ENCODE measurements at places on chromosomes 12 and 14.

DNA sequence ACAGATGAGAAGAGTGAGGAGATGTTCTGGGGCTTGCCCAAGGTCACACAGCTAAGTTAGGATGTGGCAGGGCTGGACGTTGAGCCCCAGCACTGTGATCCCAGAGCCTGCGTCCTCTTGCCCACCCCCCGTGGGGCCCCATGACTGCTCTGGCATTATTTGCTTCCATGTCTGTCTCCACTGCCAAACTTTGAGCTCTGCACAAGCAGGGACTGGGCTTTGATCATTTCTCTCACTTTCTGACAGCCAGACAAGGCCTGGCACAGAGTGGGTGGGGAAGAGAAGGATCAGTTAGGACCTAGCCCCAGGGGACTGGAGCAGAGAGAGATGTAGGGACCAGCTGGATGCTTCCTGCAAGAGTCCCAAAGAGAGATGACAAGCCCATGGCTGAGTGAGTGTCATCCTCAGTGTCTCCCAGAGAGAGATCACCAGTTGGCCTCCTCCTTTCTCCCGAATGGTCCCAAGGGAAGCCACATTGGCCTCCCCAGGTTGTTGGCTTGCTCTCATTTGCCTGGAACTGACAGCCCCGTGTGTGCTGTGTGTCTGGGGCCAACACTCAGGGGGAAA is 126.7 kb upstream of the PWP1 start:
- DNase-seq, result no peak

DNA sequence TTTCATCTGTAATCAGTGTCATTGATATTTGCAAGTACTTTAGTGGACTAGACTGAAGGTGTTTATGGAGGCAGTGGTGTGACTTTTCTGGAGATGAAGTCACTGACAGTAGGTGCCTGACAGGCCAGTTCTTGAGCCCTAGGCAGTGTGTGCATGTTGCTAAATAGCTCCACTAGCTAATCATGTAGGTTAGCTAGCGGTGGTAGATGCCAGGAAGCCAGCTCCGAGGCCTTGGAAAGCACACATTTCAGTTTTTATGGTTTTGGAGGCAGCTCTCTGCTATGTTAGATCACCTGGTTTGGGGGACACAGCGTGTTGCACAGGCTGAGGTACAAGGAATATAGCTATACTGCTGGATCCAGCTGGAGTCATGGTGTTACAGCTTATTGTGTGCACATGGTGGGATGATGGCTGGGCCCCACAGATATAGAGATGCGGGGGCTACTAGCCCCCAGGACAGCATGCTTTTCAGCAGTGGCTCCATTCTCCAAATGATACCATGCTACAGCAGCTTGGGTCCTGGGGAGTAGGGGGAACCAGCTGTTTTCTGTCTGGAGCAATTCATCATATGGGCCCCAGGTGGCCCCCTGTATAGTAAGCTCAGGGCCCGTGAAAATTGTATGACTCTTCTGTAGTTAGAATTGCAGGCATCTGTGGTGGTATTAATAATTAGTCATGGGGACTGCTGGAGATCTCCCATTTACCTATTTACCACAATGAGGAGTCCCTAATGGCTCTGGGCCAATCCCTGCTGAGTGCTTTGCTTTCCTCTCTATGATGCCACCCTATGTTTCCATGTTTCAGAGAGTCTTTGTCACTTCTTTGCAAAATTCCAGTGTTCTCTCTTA is 367.2 kb upstream of the LMO3 start:
- no peak for DNase-seq

- DNase-seq, result no peak
Measured at GRCh38 chr12:29611906-29612305, 114.4 kb upstream of the OVCH1 start.

DNA sequence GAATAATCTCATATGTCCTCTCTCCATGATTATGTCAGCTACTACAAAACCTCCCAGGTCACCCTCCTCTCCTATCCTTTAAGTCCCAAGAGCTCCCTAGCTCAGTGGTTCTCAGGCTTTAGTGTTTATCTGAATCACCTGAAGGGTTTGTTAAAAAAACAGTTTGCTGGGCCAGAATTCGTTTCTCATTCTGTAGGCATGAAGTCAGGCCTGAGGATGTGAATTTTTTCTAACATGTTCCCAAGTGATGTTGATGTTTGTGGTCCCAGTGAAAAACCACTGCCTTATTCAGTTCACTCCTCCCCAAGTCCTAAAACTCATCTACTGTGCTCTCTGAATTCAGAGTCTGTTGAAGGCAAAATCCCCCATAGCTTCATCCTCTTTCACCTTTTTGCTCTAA is 241.4 kb downstream of the ETNK1 start:
- DNase-seq, result no peak

- no peak for DNase-seq
Measured at GRCh38 chr14:105092171-105093037, 27.2 kb upstream of the GPR132 start.

DNA sequence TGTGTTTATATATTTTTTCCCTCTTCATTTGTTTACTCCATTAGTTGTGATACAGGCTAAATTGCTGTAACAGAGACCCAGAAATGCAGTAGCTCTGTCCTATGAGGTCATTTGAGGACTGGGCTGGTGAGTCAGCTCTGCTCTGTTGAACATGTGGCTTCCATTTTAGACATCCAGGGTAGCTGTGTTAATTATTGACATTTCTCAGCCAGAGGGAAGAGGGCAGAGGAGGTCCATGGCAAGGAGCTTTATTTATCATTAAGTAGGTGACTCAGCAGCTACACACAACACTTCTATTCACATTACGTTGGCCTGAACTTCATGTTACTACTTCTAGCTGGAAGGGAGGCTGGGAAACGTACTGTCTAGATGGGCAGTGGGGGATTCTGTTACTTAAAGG is 85.4 kb downstream of the PTCSC3 start:
- no peak for DNase-seq

DNA sequence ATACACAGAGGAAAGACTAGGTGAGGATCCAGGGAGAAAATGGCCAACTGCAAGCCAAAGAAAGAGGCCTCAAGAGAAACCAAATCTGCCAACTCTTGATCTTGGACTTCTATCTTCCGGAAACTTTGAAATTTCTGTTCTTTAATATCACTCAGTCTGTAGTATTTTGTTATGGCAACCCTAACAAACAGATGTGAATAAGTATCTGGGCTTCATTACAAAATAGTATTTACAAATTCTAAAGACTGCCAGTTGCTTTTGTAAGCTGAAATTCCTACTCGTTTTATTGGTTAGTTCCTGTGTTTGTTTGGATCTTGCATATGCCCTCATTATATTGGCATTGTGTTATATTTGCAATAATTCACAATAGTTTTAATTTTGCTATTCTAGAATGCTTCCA is 143.2 kb upstream of the USP15 start:
- DNase-seq, result no peak

DNA sequence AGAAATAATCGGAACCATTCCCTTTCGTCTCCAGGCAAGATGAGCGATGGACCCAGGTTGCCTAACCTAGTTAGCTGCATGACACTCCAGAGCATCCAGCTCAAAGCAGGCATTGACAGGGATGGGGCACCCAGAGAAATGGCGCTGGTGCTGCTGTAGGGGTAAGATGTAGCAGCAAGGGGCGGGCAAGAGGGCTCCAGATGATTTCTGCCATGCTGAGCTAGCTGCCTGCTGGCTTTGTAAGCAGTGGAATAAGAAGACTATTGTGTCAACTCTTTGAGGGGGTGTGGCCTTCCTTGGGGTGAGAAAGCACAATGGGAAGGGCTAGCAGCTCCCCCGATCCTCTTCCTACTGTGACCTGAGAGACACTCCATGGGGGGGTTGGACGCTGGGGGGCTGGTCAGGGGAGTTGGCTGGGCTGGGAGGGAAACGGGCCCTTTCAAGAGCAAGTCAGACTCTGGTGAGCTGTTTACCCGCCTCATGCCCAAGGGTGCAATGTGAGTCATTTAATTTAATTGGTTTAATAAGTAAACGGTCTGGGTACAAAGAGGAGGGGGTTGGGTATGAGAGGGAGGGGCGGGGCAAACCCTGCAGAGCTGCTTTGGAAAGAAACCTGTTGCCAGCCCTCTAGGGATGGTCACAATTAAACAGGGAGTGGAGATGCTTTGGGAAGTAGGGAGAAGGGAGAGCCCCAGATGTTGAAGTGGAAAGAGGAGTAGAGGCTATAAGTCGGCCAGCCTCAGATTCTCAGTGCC is 50.5 kb downstream of the B4GALNT3 start:
- no peak for DNase-seq

DNA sequence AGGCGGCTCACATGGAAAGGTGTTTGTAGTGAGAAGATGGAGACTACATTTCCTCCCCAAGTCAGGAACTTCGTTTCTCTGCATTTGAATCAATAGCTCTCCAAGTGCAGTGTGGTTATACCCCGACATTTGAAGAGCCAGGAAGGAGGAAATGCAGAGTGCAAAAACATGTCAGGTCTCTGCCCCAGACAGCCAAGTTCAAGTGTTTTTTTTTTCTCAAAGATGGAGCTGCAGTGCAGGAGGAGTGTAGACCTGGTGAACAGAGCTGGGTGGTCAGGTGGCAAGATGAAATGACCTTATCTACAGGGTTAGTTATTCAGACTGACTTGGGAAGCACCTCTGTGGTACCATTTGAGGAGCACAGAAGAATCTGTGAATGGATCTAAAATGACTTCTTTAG is 21.3 kb downstream of the MLXIP start:
- DNase-seq, result no peak

DNA sequence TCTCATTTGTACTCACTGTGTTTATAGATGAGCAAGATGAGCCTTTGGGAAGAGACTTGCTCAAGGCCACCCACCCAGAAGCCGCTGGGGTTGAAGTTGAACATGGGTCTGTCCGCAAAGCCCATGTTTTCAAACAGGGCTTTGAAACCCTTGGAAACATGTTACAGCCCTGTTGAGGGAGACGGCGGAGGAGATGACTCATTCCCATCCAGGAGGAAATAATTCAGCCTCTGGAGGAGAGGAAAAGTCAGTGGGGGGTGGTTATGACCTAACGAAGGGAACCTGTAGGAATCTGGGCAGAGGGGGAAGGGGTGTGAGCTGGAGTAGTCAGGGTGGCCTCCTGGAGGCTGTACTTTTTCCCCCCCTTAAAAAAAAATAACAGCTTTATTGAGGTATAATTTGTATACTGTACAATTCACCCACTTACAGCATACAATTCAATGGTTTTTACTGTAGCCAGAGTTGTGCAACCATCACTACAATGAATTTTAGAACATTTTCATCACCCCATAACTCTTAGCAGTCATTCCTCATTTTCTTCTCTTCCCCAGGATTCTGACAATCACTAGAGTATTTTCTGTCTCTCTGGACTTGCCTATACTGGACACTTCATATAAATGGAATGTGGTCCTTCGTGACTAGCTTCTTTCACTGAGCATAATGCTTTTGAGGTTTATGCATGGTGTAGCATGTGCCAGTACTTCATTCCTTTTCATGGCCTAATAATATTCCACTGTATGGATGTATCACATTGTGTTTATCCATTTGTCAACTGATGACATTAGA is 1.9 kb upstream of the RIN3 start:
- DNase-seq, result no peak

GRCh38 chr14:90034835-90035525 is 26.8 kb upstream of the KCNK13 start:
- DNase-seq, result no peak

DNA sequence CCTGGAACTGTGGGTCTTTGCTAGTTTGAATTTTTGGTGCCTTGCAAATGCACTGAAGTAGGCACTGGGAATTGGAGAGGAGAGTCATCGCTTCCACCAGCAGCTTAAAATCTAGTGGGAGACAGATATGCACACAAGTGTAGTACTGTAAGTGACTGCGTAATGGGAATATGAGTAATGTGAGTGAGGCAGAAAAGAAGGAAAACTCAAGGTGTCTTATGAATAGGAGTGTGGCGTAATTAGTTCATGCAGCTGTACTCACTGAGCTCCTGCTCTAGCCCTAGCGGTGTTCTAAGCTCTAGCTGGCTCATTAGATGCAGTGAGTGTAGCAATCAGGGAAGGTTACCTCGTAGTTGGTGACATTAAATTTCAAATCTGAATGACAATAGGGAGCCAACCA is 2.8 kb downstream of the TCP11L2 start:
- no peak for DNase-seq

DNA sequence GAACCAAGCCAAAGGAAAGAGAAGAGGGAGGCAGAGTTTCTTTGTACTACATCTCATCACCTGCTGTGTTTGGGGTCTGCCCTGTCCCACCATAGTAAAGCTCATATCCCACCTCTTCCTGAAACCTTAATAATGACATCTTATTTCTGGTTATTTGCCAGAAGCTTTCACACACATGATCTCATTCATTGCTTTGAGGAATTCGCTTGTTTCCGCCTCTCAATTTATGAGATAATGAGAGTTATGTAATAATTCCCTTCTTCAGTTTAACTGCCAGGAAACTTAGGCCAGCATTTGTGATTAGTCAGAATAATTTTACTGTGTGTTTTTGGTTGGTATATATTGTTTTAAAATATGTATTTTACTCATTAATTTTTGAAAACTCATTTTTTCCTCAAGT is 205.2 kb downstream of the CACNA1C start:
- no peak for DNase-seq

DNA sequence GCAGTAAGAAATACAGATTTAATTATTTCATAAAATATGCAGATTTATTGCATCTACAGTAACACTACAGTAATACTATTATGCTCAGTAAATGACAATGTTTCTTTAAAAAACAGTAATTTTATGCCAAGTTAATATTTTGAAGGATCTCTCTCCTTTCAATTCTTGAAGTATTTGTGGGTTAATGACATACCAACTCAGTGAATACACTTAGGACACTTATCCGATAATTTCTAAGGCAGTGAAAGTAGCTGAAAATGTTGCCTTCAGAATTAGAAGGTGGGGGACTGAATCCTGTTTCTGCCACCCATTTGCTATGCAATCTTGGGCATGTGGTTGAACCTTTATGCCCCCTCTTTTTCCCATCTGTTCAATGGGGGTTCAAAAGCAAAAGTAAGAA is 24.8 kb upstream of the IFNG-AS1 start:
- DNase-seq, result no peak

- DNase-seq, result no peak
Measured at GRCh38 chr14:25034803-25035681, 14.9 kb downstream of the STXBP6 start.

- no peak for DNase-seq
Measured at GRCh38 chr14:69615496-69616407, 4.4 kb downstream of the SUSD6 start.

DNA sequence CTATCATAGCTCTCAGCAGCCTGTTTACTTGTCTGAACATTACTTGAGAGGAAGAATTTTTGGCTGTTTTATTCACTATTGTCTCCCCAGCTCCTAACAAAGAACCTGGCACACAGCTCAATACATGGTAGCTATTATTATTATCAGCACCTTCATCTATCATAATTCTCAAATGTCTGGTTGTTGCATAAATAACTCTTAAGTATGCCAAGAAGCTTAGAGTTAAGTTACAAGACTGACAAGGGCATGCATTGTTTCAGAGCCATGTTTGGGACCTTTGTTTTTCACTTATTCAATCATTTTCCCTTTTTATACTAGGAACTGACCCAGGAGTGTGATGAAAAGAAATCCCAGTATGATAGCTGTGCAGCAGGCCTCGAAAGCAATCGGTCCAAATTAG is 77.5 kb upstream of the ATP2A2 start:
- no peak for DNase-seq

Data from cortex of kidney (tissue), 1 donor.